Stimulated activated CD8-positive, alpha-beta memory T cell treated with anti-CD3 and anti-CD28 coated beads, Interleukin-2, amount 100 ng/mL, for 48 hours (primary cell): ENCODE measurements at places on chromosomes 4 and X.

GRCh38 chrX:135170877-135171519, at the start of gene CT55:
CT55 (minus strand) TSS chrX:135171398; CDS start chrX:135171171, 227 bp downstream.
- no peak for DNase-seq

DNA sequence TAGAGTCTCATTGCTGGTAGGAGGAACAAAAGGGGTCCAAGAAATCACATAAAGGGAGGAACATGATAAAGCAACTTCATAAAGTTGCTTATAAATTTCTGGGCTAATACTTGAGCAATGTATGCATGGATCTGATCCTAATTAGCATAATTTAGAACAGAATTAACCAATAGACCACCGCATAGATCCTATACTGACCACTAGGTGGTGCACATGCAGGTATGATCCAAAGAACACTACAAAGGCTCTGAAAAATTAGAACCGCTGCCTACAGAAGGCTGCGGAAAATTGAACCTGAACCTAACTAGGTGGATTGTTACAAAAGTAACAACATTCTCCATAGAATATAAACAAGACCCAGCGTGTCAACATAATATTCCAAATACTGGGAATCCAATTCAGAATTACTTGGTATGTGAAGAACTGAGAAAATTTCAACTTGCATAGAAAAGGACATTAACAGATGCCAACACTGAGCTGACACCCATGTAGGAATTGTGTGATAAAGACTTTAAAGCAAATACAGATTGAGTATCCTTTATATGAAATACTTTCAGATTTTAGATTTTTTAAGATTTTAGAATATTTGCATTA, 23.3 kb downstream of the BRCC3 start:
- DNase-seq, result no peak

DNA sequence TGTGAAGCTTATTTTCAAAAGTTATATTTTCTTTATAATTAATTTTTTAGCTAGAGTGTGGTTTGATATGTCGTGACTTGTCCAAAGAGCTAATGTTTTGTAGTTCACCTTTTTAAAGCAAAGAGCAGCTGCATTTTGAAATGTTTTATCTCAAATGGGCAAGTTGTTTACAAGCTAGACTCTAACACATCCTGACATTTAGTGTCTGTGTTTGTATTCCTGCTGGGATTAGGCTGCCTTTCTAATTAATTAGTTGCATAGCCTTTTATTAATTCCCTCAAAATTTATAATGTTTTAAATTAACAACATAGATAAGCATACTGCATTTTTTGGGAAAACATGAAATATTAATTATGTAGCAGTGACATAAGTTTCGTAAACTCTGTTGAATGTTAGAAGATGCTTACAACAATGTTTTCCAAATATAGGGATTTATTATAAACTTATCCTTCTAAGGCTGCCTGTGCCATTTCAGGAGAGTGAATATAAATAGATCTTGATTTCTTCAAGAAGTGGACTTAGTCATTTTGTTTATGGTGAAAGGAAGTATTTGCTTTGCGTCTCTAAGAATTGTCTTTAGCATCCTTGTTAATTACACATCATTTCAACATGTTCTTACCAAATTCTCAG, 37.7 kb upstream of the NUDT6 start:
- no peak for DNase-seq

DNA sequence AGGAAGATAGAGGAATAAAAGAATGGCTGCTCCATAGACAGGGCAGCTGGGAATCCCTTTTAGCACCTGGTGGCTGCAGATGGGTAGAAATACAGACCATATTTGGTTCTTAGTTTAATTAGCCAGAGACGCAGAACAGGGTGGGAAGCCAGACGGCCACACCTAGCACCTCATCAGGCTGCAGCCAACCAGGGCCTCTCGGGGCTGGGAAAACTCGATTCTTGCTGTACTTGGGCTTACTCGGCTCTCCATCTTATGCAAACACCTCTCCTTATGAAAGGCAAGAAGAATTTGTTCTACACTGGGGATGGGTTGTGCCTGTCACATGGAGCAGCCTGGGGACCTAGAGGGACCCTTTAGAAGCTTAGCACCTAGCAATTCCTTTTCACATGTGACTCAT, 19.7 kb downstream of the IRAK1 start:
- no peak for DNase-seq

- DNase-seq, result no peak
Observed at GRCh38 chr4:3198906-3199305, 50.1 kb upstream of the MSANTD1 start.

GRCh38 chrX:133215747-133216146, 2.4 kb downstream of the TFDP3 start:
- no peak for DNase-seq

DNA sequence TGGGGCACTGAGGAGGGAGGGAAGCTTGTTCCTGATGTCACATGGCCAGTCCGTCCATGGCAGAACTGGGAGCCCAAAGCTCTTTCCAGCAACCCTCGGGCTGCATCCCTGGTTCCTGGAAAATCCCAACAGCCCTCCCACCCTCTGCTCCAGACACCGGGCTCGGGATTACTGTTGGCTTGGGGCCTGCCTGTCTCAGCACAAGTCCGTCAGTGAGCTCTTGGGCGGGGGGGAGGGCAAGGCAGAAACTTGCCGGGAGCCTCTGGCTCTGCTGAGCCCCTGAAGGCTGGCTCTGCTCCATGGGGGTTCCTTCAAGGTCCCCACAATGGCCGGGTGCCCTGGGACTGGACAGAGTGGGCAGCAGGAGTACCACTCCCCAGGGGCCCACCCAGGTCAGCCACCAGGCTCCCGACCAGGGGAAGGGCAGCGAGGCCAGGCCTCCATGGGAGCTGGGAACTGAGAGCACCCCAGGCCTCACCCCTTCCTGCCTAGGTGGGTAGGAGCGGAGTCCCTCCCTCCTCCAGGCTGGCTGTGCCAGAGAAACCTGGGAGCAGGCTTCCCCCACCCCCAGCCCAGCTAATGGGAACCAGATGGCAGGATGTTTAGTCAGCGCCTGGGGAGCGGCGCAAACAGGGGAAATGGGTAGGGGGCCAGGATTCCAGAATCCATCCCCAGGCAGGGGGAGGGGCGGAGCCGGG, 6.4 kb upstream of the HAUS7 start:
- DNase-seq, result no peak

- DNase-seq, result no peak
Observed at GRCh38 chr4:163492951-163493504, 1.5 kb upstream of the TMA16 start.

- no peak for DNase-seq
Observed at GRCh38 chrX:83416273-83416672, 91.8 kb upstream of the POU3F4 start.

DNA sequence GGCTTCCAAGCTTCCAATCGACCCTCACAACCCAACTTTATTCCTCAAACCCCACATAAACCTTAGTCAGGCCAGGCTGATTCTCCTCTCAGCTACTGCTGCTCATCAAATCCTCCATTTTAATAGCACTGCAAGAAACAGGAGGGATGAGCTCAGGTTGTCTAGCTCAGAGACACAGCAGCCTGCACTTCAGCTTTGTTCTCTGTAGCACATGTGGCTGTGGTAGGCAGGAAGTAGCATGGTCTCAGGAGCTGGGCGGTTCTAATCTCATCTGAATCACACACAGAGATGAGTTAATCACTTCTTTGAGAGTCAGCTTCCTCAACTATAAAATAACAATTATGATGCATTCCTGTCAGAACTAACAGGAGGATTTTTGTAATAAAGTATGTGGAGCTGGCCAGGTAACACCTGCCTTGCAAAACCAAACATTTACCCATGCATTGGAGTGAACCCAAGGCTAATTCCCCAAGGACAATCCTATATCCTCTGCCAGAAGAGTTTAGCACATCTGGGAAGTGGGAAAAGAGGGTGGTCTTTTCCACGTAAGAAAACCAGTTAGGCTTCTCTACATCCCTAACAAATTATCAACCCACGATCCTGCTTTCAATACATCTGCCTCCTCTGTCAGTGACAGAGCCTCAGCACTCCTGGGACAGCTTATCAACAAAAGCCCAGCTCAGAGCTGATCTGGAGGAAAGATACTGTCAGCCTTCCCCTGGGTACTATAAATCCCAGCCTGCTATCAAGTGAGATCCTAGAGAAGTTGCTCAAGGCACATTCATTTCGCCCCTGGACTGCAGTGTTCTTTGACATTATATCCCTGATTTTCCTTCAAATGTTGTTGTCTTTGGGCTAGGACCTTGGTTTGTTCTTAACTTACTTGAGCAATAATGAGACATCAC, 32.8 kb downstream of the ELOVL6 start:
- peak; percentile 16 for DNase-seq

DNA sequence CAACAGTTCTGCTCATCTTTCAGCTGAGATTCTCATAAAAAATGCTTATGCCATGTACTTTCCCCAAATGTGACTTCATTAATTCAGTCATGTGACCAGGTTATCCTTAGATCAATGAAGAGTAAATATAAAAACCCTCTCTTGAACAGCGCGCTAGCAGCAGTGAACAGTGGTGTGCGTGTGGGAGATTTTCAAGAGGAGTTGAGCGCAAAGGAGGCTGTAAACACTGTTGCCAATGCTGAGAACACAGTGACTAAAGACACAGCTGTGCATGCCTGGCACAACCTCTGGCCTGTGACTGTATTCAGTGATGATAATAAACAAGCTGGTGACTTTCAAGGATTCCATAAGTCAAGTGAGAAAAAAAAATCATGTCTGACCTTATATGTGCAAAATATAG, 25.1 kb downstream of the MSX1 start:
- no peak for DNase-seq

- DNase-seq, result no peak
Observed at GRCh38 chrX:23578079-23578478, 89.2 kb upstream of the PRDX4 start.

DNA sequence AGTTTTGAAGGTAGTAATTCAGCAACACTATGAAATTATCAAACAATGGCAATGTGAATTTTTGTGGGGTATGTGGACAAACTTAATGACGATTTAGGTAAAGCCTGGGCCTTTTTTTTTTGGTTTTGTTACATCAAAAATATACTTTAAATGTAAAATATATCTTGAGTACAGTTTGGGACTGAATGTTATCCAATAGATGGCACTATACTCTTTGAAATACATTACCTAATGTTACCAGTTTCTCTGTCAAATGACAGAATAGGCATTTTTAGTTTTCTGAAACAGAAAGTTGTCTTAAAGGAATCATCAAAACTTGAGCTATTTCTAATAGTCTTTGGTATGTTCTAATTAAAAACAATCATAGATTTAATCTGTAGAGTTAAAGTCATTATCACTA, 1651.9 kb downstream of the C4orf33 start:
- no peak for DNase-seq

DNA sequence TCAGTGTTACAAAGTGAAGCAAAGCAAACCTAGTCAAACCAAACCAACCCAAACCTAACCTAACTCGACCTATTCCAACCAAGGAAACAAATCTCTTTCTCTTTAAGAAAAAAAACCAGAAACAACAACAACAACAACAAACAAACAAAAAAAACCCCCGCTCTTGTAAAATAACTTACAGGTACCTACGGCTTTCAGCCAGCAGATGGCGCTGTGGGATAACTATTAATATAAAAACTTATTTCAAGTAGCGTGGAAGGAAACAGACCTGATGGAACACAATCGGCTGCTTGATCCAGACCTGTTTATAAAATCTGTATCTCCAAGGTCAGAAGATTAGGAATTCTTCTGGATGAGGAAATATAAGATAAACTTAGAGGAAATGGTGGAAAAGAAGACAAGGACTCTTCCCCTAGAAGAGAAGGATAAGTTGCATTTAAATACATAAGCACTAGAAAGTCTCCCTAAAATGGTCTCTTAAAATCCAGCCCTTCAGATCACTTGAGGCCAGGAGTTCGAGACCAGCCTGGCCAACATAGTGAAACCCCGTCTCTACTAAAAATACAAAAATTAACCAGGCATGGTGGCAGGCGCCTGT, 34.4 kb upstream of the CDKL5 start:
- peak; percentile 22 for DNase-seq

GRCh38 chr4:187125062-187125461, 401.4 kb upstream of the FAT1 start:
- DNase-seq, result no peak

DNA sequence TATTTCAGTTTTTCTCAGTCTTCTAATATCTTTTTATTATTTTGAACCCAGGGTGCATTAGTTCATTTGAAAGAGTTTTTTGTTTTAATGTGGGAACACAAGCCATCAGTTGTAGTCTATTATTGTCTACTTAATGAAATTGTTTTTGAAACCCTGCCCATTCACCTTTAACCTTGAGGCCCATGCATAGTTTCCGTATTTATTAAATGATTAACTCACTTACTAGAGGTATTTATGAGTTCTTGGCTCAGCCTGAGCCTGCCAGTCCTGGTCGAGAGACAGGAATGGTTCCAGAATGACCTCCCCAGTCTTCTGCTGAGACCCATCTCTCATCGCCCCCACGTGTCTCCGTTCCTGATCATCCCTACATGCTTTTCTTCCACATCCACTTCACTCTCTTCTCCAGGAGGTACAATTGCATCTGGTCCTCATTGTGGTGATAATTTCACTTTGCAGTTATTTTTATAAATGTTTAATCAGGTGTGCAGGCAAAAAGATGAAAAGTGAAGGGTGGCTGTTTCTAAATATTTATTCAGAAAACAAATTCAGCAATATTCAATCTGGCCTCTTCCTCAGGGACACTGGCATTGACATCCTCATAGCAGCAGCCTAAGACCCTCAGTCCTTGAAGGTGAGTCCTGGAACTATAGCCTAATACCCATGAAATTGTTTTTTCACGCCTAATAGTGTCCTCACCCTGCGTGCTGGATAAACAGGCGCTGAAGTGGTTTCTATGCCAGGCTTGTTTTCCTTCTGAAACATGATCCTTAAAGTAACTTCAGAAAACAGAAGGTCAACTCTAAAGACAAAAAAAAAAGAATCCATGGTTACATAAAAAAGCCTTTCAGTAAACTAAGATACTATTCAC, 112.8 kb downstream of the KDR start:
- DNase-seq, result no peak

GRCh38 chrX:10278716-10279115, 121.9 kb downstream of the CLCN4 start:
- DNase-seq, result no peak

- DNase-seq, result no peak
Observed at GRCh38 chr4:113447061-113447460, 314.5 kb downstream of the CAMK2D start.

DNA sequence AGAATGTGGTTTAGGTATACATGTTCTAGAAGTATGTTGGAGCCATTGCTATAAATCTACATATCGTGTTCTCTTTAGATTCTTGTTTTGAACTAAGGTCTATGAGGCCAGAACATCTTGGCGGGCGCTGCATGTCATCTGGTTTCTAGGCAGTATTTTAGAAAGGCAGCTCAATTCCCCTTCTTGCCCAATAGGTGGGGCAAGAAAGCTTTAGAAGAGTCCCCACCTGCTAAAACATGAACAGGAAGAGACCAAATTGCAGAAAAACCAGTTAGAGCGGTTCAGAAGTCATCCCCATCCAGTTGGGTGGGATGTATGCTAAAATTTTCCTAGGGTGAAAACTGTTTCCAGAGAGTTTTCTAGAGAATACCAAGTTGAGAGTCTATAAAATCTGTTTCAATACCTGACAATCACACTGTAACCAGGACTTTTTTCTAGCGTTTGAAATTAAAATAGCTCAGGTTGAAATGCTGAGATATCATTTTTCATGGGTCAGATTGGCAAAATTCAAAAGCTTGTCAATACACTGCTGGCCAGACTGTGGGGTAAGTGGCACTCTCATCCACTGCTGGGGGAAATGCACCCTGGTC, 17.5 kb upstream of the SH3KBP1 start:
- no peak for DNase-seq

GRCh38 chr4:338759-339097, 1.1 kb downstream of the ZNF141 start:
- peak; percentile 1 for DNase-seq

GRCh38 chr4:89685277-89685676, 151.7 kb downstream of the SNCA start:
- DNase-seq, result no peak
